Activated CD4-positive, alpha-beta T cell treated with anti-CD3 and anti-CD28 coated beads, Interleukin-2, Interleukin-4, amounts not matched to agents 100 ng/mL and 50 ng/mL, durations not matched to agents 16 hours and 8 hours (primary cell): ENCODE measurements at places on chromosomes 2 and 18.

DNA sequence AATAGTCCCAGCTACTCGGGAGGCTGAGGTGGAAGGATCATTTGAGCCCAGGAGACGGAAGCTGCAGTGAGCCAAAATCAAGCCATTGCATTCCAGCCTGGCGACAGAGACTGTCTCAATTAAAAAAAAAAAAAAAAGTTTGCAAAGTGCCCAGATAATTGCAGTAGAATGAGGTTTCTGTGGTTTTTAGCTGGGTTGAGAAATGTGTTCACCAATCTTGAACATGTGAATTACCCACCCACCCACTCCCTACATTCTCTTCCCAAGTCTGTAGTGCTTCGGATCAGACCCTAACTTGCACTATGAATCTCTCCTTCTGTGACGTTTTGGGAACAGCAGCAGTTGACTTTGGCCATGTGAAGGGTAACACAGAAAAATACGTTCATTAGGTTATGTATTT is 247.3 kb downstream of the PTGR3 start:
- DNase-seq, result no peak

DNA sequence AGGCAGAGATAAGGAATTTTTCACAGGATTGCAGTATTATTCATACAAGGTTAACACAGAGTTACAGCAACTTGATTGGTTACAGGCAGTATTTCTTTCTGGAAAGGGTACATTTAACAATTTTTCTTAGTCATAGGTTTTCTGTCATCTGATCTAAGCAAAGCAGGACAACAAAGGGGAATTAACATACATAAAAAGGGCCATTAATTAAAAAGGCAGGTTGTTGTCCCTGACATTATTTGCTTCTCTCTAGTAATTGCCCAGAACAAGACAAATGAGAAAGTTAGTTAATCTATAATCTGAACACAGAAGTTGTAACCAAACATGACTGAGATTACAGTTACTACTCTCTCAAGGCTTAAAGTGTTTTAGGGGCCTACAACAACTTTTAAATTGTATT is 291.4 kb upstream of the LRRTM4 start:
- no peak for DNase-seq

DNA sequence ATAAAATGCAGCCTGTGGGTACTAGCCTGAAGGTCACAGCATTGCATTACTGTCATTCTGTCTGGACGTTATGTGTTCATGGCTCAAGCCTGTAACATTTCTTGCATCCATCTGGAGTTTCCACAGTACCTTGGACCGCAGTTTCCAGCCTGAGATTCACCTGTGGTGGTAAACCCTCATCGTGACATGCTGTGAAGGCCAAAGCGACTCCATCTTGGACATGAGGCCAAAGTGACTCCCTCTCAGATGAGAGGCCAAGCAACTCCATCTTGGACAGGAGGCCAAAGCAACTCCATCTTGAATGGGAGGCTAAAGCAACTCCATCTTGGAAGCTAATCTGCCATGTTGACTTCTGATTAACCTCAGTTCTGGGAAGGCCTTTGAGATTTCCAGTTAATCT is 257.7 kb upstream of the MYT1L start:
- no peak for DNase-seq

GRCh38 chr2:173159791-173160463 is 84.3 kb downstream of the MAP3K20 start:
- DNase-seq, result no peak

DNA sequence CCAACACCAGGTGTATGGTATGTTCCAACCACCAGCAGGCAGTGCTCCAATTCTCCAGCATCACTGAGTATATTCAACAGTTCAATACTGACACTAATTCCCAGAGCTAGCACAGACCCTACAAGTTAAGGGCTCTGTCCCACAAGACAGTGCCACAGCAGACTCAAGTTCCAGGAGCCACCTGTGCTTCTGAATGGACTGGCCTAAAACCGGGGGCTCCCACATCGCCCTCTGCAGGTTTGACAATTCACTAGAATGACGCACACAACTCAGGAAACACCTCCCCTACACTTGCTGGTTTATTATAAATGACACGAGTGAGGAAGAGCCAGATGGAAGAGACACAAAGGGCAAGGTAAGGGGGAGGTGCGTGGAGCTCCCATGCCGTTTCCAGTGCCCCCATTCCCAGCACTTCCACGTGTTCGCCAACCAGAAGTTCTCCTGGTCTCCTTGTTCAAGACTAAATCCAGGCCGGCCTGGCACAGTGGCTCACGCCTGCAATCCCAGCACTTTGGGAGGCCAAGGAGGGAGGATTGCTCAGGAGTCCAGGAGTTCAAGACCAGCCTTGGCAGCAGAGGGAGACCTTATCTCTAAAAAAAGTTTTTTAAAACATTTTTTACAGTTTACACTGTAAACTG is 12.2 kb upstream of the ATP6V1B1 start:
- peak; percentile 33 for DNase-seq

DNA sequence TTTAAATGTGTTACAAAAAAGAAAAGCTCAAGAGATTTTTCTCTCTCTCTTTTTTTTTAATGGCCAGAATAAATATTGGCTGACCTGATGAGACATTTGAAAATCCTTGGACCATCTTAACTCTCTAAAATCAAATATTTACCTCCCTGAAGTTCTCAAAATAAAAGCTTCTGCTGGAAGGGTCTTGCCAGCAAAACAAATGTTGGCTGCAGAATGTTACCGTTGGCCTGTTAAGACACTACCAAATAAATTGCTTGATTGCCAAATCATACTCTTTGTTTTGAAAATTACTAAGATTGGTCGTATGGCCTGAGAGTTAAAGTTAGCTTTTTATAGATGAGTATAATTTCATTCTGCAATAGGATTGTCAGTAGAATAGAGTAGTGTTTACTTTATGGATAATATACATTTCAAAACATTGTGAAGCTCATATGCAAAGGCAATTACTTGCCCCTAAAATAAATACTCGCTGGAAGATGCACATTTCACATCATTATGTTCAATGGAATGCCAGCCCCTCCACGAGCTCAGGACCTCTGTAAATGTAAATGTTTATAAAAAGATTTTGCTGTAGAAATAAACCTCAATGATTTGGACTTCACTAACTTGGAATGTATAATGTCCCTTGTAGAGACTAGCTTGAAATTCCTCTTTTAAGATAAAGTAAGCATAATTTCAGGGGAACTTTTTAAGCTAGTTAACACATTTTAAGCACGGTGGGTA is 193.4 kb downstream of the SOX11 start:
- no peak for DNase-seq

DNA sequence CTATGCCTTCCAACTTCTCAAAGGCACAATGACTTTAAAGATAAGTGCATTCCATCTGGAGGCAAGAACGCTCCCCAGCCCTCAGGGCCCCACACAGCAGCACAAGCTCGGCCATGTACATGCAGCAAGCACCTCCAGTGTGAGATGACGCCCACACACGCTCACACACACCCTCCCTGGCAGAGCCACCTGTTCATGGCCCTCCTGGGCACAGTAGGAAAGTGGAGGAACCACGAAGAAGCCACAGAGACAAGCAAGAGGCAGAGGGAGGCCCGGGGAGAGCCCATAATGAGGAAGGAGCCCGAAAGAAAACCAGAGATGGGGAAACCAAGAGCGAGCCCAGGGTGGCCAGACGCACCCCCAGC is 21.7 kb downstream of the BIN1 start:
- DNase-seq, result no peak

- DNase-seq, result no peak
Observed at GRCh38 chr2:33709951-33710350, 110.9 kb upstream of the FAM98A start.

DNA sequence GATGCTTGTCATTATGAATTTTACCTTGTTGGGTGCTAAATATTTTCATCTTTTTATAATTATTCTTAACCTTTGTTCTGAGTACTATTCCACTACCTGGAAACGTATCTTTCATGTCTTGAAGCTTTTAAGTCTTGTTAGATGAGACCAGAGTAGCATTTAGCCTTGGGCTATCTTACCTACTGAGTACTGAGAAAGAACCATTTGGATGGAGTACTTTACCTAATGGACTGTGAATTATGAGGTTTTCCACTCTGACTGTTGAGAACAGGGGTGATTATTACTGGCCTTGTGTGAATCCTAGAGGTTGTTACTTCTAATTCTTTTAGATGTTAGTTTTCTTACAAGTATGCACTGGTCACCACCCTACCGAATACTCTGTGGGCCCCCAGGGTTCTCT is 63.5 kb downstream of the CCDC102B start:
- no peak for DNase-seq

DNA sequence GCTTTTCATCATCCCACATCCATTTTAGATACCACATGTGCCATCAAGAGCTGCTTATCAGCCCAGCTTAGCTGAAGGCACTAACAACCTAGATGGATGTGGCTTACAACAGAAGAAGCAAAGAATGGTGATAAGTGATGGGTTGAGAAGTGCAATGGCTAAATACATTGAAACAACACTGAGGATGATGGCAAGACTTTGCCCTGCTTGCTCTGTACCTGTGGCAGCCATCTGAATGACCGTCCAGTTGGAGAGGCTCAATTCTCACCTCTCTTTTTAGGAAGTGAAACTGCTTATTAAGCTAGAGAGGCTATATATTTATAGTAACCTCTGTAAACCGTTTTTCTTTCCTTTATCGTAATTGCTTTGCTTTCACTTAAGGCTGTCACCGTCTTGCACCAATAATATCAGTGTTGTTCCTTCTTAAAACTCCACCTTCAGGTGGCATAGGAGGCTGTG is 5.7 kb downstream of the GPATCH11 start:
- DNase-seq, result no peak

DNA sequence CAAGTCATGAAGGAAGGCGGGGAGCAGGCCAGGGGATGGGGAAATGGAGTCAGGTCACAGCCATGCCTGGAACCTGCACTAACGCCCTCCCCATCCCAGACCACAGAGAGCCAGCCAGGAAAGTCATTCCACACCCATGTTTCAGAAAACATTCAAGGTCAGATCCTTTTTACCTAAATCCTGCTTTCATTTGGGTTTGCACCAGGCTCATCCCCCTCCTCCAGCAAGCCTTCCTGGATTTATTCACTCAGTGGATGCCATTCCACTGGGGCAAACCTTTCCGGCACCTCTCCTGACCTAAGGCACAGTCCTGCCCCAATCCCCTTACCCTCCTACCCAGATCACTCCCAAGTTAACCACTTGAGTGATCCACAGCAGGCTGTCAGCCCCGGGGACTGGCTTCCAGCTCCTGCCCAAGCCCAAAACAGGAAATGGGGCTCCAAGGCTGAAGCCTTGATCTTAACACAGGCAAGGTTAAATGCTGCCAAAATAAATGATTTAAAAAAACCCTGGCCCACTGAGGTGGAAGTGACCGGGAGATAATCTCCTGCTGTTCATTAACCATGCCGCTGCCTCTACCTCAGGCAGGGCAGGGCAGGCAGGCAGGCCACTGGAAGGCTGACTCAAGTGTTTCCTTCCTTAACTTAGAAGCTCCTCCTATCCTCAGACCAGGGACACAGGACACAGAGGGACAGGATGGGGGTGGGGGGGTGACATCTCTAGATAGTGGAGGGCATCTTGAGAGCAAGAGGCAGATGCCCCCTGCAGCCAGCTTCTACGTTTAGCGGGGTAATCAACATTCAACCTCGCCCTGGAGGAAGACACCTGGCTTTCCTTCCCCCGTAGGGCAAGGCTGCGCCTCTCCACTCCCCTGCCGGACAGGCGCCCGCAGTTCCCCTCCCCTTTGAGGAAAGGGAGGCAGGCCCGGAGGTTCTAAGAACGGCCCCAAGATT is 1.4 kb downstream of the RAB11FIP5 start:
- DNase-seq, result peak; percentile 11

DNA sequence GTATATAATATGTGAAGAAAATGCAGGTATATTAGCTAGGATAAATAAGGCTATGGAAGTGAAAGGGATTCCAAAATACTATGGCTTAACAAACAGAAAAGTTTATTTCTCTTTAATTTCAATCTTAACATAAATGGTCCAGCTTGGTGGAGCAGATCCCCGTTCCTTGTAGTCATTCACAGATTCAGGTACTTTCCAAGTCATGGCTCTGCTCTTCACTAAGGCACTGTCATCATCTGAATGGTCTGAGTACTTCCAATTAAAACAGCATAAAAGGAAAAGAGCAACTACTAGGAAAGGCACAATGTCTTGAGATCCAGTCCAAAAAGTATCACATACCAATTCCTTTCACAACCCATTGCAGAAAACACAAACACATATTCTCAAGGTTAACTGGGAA is 63.4 kb downstream of the OLA1 start:
- no peak for DNase-seq

DNA sequence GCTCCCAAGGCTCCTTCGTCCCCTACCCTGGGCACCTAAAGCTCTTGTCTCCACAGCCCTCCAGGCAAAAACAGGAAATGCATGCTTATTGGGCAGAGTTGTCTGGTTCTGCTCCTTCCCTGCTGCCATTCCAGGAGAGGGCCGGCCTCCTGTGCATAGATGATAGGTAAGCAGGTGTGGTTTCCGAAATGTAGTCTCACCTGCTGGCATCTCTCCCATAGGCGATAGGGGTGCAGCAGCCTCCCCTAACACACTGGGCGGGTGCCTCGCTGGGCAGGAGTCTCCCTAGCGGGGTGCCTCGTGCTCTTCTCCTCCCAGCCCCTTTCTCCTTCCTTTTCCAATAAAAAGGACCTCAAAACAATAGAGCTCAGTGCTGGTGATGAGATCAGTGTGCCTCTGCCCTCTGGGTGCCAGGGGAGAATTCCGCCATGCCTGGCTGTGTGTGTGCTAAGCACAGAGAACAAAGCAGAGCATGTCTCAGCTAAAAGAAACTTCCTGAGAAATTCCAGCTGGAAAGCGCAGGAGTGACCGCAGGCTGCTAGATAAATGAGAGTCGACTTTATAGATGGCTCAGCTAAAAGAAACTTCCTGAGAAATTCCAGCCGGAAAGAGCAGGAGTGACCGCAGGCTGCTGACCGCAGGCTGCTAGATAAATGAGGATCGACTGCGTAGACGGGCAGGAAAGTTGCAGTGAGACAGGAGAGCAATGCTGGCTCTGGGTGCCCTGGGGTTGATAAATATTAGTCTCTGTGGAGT is 11.3 kb upstream of the PXDN start:
- no peak for DNase-seq

DNA sequence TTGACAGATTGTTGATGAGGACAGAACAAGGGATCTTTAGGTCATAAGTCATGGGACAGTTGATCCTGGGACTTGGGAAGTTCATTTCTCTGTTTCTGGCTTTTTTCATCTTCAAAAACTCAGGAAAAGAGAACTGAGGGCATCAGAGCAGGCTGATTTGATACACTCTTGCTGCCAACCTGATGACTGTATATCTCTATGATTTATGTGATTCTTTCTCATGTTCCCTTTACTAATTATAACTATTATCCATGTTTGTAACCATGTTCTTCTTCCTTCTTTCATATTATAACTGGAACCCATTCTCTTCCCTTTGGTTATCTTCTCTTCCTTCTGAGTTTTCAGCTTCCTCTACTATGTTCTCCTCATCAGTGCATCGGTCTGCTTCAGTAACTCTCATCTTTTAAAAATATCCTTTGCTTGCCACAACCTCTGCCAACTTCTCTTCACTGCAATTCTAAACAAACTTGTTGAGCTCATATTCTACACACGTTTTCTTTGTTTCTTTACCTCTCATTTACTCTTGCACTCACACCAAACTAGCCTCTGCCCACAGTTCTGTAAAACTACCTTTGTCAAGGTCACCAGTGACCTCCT is 13.5 kb downstream of the RASGRP3 start:
- no peak for DNase-seq

- no peak for DNase-seq
Observed at GRCh38 chr2:191108331-191108730, 42.5 kb downstream of the STAT4 start.
